Urothelium cell line (cell line): ENCODE measurements at places on chromosomes 12 and 14.

DNA sequence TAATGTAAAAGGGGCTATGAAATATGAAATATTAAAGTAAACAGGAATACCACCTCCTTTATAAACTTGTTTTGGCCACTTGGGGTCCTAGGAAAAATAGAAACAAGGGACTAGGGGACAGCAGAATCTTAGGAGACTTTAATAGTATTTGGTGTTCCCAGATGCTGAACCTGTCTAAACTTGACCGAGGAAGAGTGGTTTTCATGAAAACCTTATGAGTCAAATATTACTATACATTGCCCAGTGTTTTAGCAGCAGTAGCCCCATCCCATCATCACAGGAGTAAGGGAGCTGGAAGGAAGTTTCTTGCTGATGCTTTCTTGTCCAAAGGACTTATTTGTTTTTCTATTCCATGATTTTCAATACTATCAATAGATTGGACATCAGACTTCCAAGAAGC, 177.5 kb upstream of the CAND1 start:
- no peak for DNase-seq

- DNase-seq, result no peak
Observed at GRCh38 chr14:68523989-68524725, 268.7 kb downstream of the ZFP36L1 start.

DNA sequence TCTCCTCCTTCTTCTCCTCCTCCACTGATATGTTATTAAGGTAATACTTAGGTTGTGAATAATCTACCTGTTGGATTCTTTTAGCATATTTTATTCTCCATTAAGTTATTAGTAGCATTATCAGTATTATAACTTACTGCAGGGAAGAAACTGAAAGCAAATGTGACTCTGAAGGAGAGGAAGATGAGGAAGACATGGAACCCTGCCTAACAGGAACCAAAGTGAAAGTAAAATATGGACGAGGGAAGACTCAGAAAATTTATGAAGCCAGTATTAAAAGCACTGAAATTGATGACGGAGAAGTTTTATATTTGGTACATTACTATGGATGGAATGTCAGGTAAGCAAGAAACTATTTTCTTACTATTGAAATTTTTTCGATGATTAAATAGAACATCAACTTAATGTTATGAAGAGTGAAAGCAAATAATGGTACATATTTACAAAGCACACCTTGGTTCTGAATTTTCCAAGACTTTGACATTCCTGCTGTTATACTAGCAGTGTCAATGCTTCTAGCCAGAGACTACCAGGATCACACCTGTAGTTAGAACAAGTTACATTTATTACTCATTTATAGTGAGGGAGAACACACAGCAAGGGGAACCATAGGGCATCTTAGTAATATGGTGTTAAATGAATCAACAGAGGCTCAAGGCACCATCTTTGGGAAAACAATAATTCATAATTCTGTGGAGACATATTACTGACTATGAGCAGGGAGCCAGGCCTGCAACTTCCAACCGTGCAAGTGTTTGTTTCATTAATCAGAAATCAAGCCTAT, 42.0 kb upstream of the TOMM20L start:
- no peak for DNase-seq

GRCh38 chr12:2412305-2412643, 359.5 kb downstream of the CACNA1C start:
- DNase-seq, result no peak

DNA sequence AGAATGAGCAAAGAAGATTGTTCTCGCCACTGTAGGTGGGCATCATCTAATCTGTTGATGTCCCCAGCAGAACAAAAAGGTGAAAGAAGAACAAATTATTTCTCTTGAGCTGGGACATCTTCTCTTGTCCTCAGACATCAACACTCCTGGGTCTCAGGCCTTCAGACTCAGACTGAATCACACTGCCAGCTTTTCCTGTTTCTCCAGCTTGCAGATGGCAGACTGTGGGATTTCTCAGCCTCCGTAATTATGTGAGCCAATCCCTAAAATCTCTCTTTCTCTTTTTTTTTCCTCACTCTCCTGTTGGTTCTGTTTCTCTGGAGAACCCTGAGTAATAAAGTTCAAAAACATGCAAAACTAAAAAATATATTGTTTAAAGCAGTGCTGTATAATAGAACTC, 3.7 kb upstream of the TMPRSS12 start:
- no peak for DNase-seq

GRCh38 chr12:15193946-15194345, 27.3 kb downstream of the RERG start:
- DNase-seq, result no peak
